ENCODE measurements at places on chromosomes 2 and 18. TPM values are rescaled to one million over a fixed set of nuclear protein-coding genes. Genes with fewer than 3 reads are reported as not detected.

DNA sequence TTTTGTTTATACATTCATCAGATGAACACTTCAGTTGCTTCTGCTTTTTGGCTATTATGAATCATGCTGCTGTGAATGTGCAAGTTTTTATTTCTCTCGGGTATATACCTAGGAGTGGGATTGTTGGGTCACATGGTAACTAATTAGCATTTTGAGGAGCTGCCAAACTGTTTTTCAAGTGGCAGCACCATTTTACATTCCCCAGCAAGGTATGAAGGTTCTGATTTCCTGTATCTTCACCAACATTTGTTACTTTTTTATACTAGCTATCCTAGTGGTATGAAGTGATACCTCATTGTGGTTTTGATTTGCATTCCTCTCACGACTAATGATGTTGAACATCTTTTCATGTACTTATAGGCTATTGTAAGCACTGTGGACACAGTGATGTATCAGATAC lies 53.9 kb downstream of the DYNC1I2 start:
- H3K4me3 ChIP-seq, result no peak overlapping the region
- no peak overlapping the region for H3K27ac ChIP-seq
- DNase-seq, result no peak
- H3K27me3 ChIP-seq, result no peaks in the 10 kb centered on the region

The SNRNP27 gene
- 35.2 TPM for total RNA-seq

The KLF7 gene
- 11.0 TPM for total RNA-seq

The SSB gene
- 67.1 TPM for total RNA-seq

- no peak overlapping the region for H3K27ac ChIP-seq
- H3K36me3 ChIP-seq, result no peaks in the 10 kb centered on the region
- no peaks in the 10 kb centered on the region for H3K4me1 ChIP-seq
- DNase-seq, result no peak
Observed at GRCh38 chr2:26809211-26809610, 23.4 kb downstream of the CENPA start.

The CFAP221 gene
- 2.7 TPM for total RNA-seq

The CLEC4F gene
- total RNA-seq, result not detected

GRCh38 chr2:235793163-235793752 lies 299.4 kb downstream of the AGAP1 start:
- H3K4me1 ChIP-seq, result no peaks in the 10 kb centered on the region
- H3K36me3 ChIP-seq, result no peaks in the 10 kb centered on the region
- no peaks in the 10 kb centered on the region for H3K27me3 ChIP-seq

DNA sequence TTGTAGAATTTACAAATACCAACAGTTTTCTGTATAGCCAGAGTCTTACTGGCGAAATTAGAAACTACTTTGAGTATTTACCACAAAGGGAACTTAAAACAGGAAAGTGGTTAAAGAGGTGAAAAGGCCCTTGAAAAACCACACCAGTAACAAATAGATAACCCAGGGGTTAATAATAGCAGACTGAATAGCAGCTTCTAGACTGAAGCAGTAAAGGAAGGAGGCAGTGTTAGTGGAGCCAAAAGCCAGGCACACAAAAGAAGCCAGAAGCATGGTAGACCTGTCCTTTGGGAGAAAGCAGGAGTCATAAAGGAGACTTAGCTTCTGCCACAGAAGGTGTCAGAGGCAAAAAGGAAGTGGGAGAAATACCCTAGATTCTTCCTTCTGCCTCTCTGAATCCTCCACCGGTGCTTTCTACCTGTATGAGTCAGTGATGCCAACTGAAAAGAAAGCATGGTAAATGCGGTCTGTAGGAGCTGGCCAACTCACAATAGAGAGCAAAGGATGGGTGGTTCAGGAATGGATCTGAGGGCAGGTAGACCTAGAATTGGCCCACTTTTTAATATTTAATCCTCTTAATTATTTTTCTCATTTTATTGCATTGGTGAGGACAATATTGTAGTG lies 97.3 kb downstream of the ARL6IP6 start:
- H3K4me1 ChIP-seq, result no peaks in the 10 kb centered on the region
- no peak for DNase-seq
- no peak overlapping the region for H3K4me3 ChIP-seq

DNA sequence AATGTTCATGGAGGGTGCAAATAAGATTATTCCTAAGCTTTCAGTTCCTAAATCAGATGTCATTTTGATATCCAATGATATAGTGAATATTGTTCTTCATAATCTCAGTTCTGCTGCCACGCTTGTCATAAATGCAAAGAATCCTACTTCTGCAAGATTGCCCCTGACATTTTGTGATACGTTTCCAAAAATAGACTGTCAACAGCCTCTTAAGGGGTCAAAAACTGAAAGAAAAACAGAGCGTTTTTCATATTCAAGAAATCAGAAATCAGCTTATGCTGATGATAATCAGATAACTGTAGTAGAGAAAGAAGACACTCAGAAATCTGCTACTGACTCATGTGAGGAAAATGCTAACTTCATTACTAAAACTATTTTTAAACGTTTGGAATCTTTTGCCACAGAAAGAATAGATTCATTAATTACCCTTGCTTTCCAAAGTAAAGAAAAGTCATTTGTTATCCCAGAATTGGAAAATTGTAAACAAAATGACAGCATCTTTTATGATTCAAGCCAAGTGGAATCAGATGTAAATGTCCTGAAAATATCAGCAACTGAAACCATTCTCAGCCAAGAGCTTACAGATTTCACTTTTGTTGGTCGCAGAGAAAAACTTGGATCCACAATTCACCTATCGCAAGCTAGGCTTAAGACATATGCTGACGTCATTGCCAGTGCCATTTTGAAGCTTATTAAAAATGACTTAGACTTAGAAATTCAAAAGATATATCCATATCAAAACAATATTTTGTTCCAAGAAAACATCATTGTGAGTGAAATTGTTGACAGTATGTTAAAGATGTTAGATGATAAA lies 55.1 kb downstream of the FSIP2 start:
- no peaks in the 10 kb centered on the region for H3K36me3 ChIP-seq
- H3K4me3 ChIP-seq, result no peak overlapping the region
- no peaks in the 10 kb centered on the region for H3K4me1 ChIP-seq
- H3K27me3 ChIP-seq, result no peaks in the 10 kb centered on the region
- DNase-seq, result no peak
- no peak overlapping the region for H3K27ac ChIP-seq

The CD207 gene
- not detected for total RNA-seq

DNA sequence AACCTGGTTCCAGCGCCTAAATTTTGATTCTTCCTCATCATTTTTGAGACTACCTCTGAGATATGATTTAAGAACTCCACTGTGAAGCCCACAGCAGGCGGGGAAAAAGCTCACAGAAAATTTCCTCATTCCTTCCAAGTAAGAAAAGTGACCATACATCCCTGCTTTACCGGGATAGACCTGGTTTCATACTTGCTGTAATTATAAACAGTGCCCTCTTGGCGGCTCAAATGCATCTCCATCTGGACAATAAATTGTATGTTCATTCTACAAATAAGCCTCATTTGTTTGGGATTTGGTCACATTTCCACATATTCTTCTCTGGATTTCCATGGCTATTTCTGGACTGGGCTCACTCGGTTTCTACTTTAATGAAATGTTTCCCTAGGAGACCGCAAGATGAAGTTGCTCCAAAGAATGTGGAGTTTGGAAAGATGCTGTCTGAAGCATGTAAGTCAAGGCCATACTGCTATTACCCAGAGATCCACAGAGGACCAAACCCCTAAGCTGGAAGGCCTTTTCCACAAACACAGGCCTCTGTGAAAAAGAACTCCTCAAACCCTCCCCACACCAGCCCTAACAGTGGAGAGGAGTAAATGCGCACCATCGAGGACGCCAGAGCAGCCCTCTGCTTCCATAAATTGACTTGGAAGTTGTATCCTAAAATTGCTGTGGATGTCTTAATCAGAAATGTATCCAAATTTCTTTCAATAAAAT lies 13.9 kb downstream of the STAT1 start:
- no peak overlapping the region for H3K4me3 ChIP-seq
- DNase-seq, result no peak
- peaks cover 82% of the 10 kb centered on the region for H3K36me3 ChIP-seq

- H3K4me3 ChIP-seq, result no peak overlapping the region
- H3K27ac ChIP-seq, result no peak overlapping the region
- H3K27me3 ChIP-seq, result no peaks in the 10 kb centered on the region
- no peaks in the 10 kb centered on the region for H3K4me1 ChIP-seq
- no peaks in the 10 kb centered on the region for H3K36me3 ChIP-seq
Observed at GRCh38 chr18:74316257-74317170, 875 bp downstream of the C18orf63 start.

GRCh38 chr2:232556426-232556825 lies 5.9 kb downstream of the EIF4E2 start:
- H3K4me1 ChIP-seq, result peaks cover 5% of the 10 kb centered on the region
- no peak for DNase-seq
- H3K36me3 ChIP-seq, result no peaks in the 10 kb centered on the region
- no peak overlapping the region for H3K4me3 ChIP-seq
- H3K27me3 ChIP-seq, result no peaks in the 10 kb centered on the region

The DNAJC5G gene
- 0.14 TPM for total RNA-seq

DNA sequence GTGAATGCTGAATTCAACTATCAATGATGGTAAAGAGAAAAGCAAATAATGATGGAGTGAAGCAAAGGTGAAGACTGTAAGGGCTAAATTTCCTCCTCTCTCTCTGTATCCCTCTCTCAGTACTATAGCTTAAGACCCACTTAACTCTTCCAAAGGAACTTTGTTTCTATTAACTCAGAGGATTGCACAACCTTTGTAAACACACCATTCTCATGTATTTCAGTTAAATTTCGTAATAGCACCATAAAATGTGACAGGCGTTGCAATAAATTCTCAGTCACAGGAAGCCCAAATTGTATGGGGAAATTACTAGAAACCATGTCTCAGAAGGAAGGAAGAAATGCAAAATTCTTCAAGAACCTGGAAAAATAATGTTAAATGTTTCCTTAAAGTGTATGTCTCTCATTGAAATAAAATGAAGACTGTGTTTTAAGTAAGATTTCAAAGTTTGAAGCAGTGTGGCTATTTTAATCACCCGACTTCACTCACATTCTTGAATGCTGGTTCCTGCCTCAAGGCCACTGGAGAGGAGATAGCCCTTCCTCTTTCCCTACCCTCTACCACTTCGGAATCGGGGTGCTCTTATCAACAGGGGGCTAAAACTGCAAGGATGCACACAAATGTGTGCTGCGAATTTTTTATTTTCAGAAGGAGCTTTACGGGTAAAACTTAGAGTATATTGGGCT lies 112.1 kb downstream of the FTCDNL1 start:
- H3K4me3 ChIP-seq, result no peak overlapping the region
- H3K4me1 ChIP-seq, result no peaks in the 10 kb centered on the region
- no peaks in the 10 kb centered on the region for H3K27me3 ChIP-seq
- H3K27ac ChIP-seq, result no peak overlapping the region

The MAP3K19 gene
- total RNA-seq, result not detected

DNA sequence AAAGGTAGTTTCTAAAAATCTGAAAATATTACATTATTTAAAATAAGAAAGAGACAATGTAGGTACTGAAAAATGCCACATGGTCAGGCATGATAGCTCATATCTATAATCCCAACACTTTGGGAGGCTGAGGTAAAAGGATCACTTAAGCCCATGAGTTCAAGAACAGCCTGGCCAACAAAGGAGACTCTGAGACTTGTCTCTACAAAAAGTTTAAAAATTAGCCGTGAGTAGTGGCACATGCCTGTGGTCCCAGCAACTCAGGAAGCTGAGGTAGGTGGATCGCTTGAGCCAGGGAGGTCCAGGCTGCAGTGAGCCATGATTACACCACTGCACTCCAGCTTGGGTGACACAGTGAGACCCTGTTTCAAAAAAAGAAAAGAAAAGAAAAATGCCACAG lies 21.8 kb downstream of the ATAD2B start:
- no peaks in the 10 kb centered on the region for H3K36me3 ChIP-seq
- H3K4me1 ChIP-seq, result peaks cover 40% of the 10 kb centered on the region
- H3K27me3 ChIP-seq, result no peaks in the 10 kb centered on the region
- no peak overlapping the region for H3K4me3 ChIP-seq

Data from adrenal gland (tissue), 19 donors.